ENCODE measurements at places on chromosomes 7 and 10.

DNA sequence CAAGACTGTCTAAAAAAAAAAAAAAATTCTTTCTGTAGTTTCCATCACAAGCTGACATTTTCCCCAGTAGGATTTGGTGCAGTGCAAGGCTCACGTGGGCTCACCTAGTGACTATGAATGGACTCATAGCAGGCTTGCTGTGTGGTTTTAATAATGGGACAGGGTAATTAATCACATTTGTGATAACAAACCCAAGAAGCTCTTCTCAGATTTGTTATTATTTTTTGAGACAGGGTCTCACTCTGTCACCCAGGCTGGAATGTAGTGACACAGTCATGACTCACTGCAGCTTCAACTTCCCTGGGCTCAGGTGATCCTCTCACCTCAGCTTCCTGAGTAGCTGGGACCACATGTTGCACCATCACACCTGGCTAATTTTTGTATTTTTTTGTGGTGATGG lies 40.0 kb downstream of the NACAD start:
- no peak for DNase-seq

- DNase-seq: no peak
Measured at GRCh38 chr7:28078036-28078901, 102.3 kb downstream of the JAZF1 start.

DNA sequence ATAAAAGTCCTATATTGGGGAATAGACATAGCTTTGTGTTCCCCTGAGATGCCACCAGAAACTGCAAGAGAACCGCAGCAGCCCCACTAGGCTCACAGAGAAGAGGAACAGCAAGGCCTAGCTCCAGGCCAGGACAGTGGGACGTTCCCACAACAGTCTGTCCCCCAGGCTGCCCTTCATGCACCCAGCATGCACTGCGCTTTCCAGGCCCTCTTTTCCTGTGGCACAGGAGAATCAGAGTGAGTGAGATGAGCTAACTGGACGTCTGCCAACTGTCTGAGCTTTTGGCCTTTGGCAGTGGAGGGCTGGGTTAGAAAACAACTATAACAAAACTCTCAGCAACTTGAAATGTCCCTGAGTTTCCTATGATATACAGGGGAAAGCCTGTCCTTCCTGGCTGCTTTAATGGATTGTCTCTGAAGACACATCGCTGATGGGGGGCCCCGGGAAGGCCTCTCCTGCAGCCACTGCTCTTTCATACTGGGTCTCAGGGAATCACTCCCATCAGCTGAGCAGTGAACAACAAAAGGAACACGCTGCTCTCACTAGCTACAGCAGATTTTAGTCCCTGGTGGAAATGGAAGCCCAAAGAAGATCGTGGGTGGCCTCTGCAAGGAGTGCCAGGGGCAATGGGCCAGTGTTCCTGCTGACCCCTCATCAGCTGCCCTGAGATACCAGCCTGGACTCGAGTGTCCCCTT lies 53.5 kb downstream of the PODXL start:
- no peak for DNase-seq

- DNase-seq: no peak
Measured at GRCh38 chr10:34150103-34150502, 665.0 kb downstream of the PARD3 start.

GRCh38 chr7:103879411-103879810 lies 110.0 kb downstream of the RELN start:
- DNase-seq: no peak

- no peak for DNase-seq
Measured at GRCh38 chr7:148142660-148143248, 447.8 kb upstream of the C7orf33 start.

Data from lower lobe of right lung (tissue), 2 donors.